Fibroblast of skin of left biceps (primary cell): ENCODE measurements at places on chromosomes 2 and 18.

GRCh38 chr18:74172697-74173433 lies 24.5 kb downstream of the TIMM21 start:
- no peak for DNase-seq

DNA sequence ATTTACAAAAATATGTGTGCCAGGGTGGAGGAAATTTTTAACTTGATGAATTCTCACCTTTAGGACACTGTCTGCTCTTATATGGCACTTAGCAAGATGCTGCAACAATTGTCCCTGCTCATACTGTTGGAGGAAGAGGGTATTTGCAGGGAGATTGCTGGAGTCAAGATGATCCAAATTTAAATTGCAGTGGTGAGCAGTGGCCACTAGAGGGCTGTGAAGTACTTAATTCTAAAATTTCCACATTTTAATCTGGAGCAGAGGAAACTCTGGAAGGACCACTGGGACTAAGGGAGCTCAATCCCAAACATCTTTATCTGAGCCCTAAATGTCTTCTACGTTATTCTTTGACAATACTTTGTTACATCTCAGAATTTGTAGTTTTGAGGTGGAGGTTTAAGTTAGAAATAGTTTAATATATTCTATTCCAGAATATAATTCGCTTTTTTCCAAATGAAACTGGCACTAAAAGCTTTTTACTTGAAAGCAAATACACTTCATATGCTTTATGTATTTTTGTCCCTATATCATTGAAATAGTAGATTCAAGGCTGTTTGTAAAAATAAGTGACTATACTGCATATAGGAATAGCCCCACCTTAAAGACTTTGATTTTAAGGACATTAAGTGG lies 33.0 kb upstream of the PTH2R start:
- DNase-seq, result peak; percentile 13

DNA sequence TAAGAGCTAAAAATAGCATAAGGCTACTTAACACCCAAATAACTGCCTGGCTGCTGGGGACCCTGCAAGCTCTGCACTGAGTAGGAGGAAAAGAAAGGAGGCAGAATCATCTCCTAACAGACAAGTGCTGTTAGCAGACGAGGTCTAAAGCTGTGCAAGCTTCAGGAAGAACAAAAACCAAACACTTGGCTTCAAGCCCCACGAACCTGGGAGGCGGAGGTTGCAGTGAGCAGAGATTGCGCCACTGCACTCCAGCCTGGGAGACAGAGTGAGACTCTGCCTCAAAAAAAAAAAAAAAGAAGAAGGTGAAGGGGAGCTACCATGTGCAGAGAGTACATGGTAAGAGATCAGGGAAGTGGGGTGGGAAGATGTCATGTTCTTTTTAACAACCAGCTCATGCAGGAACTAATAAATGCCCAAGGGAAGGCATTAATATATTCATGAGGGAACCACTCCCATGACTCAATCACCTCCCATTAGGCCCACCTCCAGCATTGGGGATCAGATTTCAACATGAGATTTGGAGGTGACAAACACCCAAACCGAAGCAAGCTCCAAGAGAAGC lies 28.8 kb upstream of the INO80C start:
- no peak for DNase-seq

- DNase-seq, result no peak
These were observed 2.7 kb upstream of the PPP4R1 start for GRCh38 chr18:9617006-9617542.

- DNase-seq, result no peak
These were observed 1467.4 kb upstream of the NXPH2 start for GRCh38 chr2:140247451-140248195.

GRCh38 chr18:13136056-13136903 lies 82.3 kb upstream of the LDLRAD4 start:
- no peak for DNase-seq

DNA sequence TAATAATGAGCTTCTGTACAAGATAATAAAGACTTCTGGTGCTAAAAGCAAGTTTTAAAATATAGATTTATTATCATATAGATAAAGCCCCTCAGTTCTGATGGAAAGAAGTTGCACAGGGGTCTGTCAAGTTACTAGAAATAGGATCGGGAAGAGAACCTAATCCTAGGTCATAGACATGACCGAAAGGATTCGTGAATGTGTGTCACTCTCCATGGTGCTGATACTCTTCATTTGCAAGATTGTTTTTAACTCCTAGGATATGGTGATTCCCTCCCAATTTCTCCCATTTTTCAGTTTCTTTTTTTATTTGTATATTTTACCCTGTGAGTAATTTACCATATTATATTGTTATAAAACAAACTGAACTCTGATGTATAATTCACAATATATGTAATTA lies 58.9 kb upstream of the CTNNA2 start:
- DNase-seq, result no peak

- no peak for DNase-seq
These were observed 126.7 kb upstream of the ARL4C start for GRCh38 chr2:234623521-234623991.

DNA sequence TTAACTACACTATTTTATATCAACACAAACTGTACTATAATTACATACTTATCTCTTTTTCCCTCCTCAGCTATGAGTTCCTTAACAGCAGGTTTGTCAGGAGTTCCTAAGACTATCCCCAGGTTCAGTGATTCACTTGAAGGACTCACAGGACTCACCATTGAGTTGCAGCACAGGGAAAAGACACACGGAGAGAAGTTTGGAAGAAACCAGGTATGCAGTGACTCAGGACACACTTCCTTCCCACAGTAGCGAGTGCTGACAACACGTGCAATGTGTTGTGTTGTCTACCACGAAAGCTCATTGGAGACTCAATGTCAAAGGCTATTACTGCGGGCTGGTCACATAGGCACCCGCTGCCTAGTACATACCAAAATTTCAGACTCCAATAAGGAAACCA lies 32.0 kb downstream of the MGAT4A start:
- no peak for DNase-seq

- no peak for DNase-seq
These were observed 107.5 kb downstream of the GULP1 start for GRCh38 chr2:188399159-188399558.

GRCh38 chr2:97919858-97920257 lies 75.9 kb downstream of the TMEM131 start:
- no peak for DNase-seq

DNA sequence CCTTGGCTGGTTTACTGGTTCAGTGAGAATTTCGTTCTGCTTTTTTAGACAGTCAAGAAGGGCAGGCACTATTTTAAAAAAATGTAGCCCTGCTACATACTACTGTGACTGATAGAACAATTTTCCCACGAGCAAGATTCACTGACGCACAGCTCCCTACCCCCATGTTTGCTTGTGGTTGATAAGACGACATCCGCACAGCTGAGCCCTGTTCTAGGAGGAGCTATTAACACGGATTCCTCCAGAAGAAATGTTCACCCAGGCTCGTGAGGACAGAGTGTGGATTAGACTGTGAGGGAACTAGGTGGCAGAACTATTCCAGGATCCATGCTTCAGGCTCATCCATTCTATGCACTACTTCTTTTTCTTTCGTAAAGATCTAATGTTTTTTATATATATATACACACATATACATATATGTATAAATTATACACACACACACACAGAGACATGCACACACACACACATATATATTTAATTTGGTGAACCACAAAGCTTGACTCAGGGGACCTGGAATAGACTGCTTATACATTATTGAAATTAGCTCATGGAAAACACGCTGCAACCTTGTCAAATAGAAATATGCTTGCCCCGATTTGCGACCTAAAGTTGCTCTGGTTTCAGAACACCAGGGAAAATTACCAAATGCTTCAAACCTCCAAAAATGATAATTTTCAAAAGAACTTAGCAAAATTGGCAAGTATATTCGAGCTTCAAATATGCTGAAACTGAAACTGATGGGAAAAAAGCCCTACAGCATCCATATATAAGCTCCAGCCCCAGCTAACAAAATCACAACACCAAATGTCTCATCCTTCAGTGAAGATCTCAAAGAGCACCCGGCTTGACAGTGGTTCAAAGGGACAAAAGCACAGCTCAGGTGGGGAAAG lies 370.4 kb downstream of the SOCS6 start:
- DNase-seq, result no peak

DNA sequence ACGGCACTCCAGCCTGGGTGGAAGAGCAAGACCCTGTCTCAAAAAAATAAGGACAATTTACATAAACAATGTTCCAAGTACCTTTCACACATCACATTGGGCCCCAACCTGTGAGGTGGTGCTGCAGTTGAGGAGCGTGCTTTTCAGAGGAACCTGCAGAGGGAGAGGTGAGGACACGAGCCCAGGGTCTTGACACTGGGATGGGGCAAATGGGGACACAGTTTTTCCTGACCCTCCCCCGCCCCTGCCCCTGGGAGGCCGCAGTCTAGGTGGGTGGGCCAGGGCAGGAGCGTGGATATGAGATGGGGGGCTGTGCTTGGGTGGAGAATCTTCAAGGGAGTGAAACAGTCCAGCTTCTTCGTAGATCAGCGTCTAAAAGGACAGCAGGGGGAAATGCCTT lies 112.9 kb downstream of the SEPTIN10 start:
- no peak for DNase-seq

DNA sequence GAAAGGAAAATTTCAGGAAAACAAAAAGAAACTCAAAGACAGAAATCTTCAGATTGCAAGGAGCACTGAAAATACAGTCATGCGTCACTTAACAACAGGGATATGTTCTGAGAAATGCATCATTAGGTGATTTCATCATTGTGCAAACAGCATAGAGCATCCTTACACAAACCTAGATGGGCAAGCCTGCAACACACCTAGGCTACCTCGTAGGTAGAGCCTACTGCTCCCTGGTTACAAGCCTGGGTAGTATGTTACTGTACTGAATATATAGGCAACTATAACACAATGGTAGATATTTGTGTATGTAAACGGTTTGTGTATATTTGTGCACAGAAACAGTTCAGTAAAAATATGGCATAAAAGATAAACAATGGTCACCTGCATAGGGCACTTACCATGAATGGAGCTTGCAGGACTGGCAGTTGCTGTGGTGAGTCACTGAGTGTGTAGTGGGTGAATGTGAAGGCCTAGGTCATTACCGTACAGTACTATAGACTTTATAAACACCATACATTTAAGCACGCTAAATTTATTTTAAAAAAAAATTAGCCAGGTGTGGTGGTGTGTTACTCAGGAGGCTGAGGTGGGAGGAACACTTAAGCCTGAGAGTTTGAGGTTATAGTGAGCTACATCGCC lies 33.4 kb downstream of the SFXN5 start:
- DNase-seq, result no peak

DNA sequence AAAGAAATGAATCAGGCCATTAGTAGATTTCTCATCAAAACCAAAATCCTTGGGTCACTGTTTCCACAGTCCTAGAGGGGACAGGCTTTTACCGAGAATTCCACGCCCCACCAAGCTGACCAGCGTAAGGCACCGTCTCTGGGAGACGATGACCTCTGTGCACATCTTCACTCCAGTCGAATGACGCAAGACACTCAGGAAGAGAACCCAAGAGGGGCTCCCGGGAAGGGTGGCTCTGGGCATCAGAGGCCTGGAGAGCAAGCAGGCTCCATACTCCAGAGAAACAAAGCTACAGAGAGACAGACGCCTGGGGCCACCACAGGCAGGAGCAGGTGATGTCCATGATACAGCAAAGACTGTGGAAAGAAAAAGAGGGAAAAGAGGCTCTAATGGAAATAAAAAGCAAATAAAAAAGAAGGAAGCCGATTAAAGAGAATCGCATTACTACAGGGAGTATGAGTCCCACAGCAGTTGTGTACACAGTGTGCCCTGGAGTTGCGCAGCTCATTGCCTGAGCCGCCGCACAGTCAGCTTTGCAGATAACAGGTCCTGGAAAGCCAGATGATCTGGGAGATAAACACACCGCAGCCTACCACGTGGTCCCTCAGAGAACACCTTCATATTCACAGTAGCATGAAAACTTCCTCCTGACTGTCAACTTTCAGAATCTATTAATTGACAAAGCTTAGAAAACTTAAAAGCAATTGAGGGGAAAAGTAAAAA lies 572.7 kb upstream of the SALL3 start:
- no peak for DNase-seq

DNA sequence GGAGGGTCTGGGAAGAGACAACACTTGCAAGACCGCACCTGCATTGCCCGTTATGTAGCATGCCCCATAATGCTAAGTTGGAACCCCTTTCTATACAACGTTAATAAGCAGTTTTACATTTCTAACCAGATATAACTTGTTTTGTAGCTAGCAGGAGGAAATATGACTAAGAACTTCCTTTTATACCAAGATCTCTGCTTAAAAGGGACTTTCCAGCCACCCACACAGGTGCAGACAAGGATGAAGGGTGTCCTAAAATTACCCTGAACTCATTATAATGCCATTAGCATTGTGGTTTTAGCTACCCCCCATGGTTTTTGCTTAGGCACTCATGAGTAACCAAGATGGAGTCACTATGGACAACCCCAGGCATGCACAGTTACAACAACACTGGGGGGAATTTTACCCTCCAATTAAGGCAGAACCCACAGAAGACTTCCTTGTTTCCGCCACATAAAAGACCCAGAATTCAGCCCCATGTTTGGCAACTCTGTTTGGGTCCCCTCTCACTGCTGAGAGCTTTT lies 362.8 kb downstream of the CBLN2 start:
- DNase-seq, result no peak

DNA sequence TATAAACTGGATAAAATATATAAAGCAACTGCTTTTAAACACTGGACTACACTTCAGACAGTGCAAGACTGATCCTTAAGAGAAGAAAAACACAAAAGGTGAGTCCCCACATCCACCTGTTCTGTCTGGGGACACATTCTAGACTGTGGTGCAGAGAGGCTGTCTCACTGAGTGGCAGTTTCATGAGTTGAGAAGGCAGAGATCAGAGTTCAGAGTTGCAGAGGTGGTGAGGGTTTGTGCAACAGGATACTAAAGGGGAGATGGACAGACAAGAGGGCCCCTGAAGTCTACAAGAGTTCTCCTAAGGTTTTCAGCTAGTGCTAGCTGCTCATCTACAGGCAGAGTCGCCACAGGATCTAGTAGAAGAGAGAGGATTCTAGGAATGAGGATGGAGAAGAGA lies 68.0 kb downstream of the METTL8 start:
- no peak for DNase-seq

DNA sequence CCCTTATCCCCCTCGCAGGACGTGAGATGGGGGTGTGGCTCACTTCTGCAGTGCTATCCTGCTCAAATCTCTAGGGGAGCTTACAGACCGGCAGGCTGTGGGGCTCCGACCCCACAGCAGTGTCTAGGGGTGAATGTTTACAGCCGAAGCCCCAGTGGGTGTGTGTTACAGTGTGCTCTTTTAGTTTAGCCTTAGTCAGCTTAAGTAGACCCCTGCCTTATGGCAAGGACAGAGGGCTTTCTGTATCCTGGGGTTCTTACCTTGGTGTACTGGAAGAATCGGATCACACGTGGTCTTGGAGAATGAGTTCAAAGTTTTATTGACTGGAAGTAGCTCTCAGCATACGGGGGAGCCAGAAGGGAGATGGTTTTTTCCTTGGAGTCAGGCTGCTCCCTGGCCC lies 348.2 kb upstream of the GYPC start:
- DNase-seq, result no peak

DNA sequence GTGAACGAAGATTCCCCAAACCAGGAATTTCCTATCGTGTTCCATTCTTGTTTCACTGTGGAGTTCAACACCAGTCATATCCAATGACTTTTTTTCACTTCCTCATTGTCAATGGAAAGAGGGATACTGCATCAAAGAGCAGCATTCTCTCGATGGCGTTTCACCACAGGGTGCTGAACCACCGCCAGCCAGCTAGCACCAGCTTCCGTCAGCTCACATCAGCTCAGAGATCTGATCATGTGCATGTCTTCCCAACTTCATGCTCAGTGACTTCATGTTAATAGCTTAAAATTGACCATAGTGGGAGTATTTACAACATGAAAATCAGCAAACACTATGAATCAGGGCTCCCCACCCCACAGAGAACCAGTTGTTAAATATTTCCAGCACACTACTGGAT lies 359.9 kb downstream of the TNS1 start:
- DNase-seq, result no peak

- DNase-seq, result no peak
These were observed 63.1 kb downstream of the MARCO start for GRCh38 chr2:119005051-119005450.
